ENCODE measurements at places on chromosomes 12 and 14.

DNA sequence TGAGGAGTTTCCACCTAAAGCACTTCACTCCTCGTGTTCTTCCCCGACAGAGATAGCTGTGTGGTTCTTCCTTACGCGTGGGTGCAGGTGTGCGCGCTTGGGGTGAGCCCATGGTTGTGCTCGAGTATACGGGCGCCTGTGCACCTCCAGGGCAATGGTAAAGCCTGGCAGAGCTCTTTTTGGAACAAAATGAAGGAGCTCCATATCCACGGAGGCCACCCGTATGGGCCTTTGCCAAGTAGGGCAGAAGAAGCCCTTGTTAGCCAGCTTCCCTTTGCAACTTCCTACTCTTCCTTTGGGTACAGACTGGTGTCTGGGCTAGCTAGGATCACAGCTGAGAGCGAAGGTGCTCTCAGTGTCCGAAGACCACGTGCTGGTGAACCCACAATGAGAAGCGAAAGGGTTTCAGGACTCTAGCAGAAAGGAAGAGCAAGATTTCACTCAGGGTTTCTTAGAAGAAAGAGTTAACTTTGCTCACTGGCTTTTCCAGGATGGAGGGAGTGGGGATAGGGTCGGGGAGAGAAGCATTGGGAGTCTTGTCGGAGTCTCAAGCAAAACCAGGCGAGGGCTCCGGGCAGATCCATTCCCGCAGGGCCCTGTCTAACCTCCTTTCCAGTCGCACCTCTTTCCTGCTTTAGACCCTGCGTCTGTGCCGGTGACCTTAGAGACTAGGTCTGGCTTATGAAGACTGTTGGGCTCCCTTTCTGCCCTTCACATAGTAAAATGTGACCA is 960 bp upstream of the LRFN5 start:
- no peak for DNase-seq

DNA sequence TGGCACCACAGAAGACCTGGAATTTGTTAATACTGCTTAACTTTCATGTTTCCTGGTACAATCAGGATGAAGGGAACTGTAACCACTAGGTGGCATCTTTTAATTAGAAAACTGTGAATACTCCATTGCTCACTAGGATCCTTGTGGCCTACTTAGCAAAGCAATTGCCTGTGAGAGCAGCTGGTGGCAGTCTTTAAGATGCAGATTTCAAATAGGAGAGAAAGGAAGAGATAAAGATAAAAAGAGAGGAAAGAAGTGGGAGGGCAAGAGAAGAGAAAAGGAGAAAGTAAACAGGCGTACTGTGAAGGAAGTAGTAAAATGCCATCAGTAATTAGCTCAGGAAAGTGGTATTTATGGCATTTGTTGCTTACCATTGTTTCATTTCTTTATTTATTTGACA is 114.5 kb downstream of the RAD51B start:
- no peak for DNase-seq

DNA sequence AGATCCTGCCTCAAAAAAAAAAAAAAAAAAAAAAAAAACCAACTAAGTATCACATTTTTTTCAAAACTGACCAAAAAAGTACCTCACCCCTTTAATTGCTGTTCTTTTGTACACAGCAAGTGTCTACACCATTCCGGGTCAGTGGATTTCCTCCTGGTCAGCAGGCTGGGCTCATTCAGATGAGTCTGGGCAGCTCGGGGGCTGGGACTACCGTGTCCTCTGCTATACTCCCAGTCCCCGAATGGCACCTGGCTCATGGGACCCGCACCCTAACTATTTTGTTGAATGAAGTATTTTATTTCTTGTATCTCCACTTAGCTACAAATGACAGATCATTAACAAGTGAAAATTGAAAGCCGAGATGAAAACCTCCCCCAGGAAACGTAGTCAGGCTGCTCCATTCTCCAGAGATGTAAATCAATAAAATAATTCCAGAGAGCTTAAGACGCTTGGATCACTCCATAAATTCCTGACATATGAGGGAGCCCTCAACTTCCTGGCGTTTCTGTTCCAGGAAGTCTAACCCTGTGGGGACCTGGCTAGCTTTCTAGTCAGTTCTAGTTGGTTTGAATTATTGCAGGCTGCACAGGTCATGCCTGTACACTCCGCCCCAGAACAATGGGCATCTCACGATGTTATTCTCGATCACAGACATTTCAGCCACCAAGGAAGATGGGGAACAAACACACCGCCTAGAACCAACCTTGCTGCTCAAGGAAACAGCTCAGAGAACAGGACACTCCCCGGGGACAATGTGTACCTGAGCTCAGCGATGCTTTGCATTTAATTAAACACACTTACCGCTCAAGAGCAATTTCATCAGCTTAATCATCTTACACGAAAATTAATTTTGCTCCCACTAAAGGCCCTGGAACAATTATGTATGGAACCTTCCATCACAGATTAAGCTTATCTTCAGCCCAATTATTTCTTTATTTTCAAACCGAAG is 76.3 kb downstream of the RIMBP2 start:
- no peak for DNase-seq

- DNase-seq: no peak
These were observed 124.2 kb upstream of the MIS18BP1 start for GRCh38 chr14:45377166-45377565.

- no peak for DNase-seq
These were observed 9.7 kb downstream of the KRT72 start for GRCh38 chr12:52591521-52591920.

- DNase-seq: no peak
These were observed 48.2 kb downstream of the CRACR2A start for GRCh38 chr12:3704512-3705353.

GRCh38 chr12:64889434-64890216 is 65.2 kb downstream of the TBC1D30 start:
- no peak for DNase-seq
